ENCODE measurements at places on chromosomes 7 and 10. TPM values are rescaled to one million over a fixed set of nuclear protein-coding genes. Genes with fewer than 3 reads are reported as not detected.

The FAM25C gene
- total RNA-seq = not detected

The LRGUK gene
- 2.9 TPM for total RNA-seq

The ASZ1 gene
- total RNA-seq = not detected

The ZNF365 gene
- 0.74 TPM for total RNA-seq

DNA sequence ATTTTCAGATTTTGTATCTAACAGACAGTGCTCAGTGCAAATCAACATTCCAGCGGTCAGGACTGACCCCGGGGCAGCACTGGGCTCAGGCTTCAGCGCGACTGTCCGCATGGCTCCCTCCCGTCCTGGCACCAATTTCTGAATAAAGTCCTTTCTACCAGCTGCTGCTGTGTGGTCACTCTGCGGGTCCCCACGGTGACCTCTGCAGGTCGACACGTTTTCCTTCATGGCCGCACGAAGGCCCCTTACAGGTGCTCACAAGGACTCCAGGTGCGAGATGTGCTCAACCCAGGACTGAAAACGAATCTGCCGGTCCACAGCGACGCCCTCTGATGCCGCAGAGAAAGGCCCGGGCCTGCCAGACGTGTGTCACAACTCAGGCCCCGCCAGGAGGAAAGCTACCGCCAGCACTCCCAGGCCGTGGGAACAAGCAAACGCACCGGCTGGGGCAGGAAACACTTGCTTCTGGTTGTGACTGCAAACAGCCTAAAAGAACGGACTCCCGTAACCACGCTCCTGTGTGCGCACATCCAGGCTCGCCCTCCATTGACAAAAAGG, 3.7 kb upstream of the UTF1 start:
- no peak overlapping the region for H3K27ac ChIP-seq
- DNase-seq = no peak
- H3K36me3 ChIP-seq = no peaks in the 10 kb centered on the region
- H3K4me1 ChIP-seq = peaks cover 7% of the 10 kb centered on the region
- H3K27me3 ChIP-seq = no peaks in the 10 kb centered on the region

DNA sequence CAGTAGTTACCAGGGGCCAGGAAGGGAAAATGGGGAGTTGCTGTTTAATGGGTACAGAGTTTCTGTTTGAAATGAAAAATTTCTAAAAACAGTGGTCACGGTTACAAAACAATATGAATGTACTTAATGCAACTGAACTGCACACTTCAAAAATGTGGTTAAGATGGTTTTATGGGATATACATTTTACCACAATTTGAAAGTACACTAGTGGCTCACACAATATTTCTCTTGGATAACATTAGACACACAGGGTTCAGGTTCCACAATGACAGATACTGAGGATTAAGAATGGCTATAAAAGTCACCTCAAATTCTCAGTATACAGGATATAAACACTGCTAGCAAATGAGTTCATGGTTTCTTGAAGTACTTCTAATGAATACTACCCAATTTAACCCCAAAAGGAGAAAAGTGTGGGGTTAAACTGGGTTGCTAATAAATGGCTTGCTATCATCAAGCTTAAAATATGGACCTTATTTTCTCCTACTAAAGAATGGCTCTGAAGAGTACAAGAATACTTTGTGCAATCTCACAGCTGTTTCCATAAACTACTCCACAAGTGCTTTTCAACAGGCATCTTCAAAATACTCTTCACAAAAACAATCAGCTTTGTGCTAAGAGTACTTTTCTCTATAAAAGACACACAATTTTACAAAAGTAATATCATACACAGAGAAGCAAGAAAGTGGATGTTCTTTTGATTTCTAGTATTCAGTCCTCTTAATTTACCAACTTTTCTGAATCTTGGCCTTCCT, 92.9 kb downstream of the SRPK2 start:
- no peaks in the 10 kb centered on the region for H3K27me3 ChIP-seq
- no peak overlapping the region for H3K27ac ChIP-seq
- H3K36me3 ChIP-seq = no peaks in the 10 kb centered on the region
- no peak overlapping the region for H3K4me3 ChIP-seq
- no peak for DNase-seq

DNA sequence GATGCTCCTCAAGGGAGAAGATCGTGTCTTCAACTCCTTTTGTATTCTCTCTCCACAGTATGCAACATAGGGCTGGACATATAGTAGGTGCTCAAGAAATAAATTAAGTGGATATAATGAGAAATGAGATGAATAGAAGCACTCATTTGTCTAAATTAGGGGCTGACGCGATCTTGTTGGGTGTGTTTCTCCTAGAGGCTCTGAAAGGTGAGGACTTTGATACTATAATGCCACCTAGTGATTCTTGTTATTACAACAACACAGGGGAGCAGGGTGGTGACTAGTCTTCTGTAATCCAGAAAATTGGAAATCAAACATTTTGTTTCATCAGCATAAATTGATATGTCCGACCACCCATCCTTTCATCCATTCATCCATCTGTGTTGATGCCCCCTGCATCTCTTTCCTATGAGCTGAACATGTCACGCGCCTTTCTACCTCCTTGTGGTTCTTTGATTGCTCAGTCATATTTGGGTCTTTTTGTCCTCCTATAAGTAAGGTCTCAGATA, 3.5 kb upstream of the CFAP58 start:
- no peak for DNase-seq
- no peak overlapping the region for H3K4me3 ChIP-seq
- no peaks in the 10 kb centered on the region for H3K36me3 ChIP-seq
